Naive thymus-derived CD8-positive, alpha-beta T cell (primary cell): ENCODE measurements at places on chromosomes 12 and 14. TPM values are rescaled to one million over a fixed set of nuclear protein-coding genes. Genes with fewer than 3 reads are reported as not detected.

RASSF8 gene
- not detected for polyA plus RNA-seq

ST8SIA1 gene
- polyA plus RNA-seq = not detected

FGF23 gene
- polyA plus RNA-seq = not detected

FAM90A1 gene
- not detected for polyA plus RNA-seq

PLEKHD1 gene
- not detected for polyA plus RNA-seq

COCH gene
- 0.13 TPM for polyA plus RNA-seq

GALNT8 gene
- not detected for polyA plus RNA-seq

AICDA gene
- polyA plus RNA-seq = not detected

PPP1R36 gene
- not detected for polyA plus RNA-seq

PRB2 gene
- not detected for polyA plus RNA-seq

NRIP2 gene
- polyA plus RNA-seq = 1.3 TPM

FOXA1 gene
- polyA plus RNA-seq = not detected

TAS2R42 gene
- polyA plus RNA-seq = not detected

ALG10B gene
- polyA plus RNA-seq = 0.11 TPM

PAH gene
- polyA plus RNA-seq = not detected

OTOGL gene
- not detected for polyA plus RNA-seq

GPR84 gene
- not detected for polyA plus RNA-seq

PLEK2 gene
- 0.53 TPM for polyA plus RNA-seq

AMN gene
- polyA plus RNA-seq = 4.1 TPM

C14orf39 gene
- polyA plus RNA-seq = not detected

SERPINA9 gene
- polyA plus RNA-seq = not detected

OTX2 gene
- not detected for polyA plus RNA-seq

DPPA3 gene
- not detected for polyA plus RNA-seq

LRRIQ1 gene
- not detected for polyA plus RNA-seq

MORN3 gene
- polyA plus RNA-seq = 1.8 TPM

CLEC6A gene
- not detected for polyA plus RNA-seq

NELL2 gene
- polyA plus RNA-seq = 397 TPM

C12orf42 gene
- polyA plus RNA-seq = 8.8 TPM

KLRK1 gene
- polyA plus RNA-seq = 611 TPM

PMCH gene
- polyA plus RNA-seq = not detected

UNC79 gene
- not detected for polyA plus RNA-seq

CMA1 gene
- not detected for polyA plus RNA-seq

USP44 gene
- polyA plus RNA-seq = 10.9 TPM

ENDOU gene
- polyA plus RNA-seq = not detected

LGMN gene
- polyA plus RNA-seq = 27.4 TPM

RPL10L gene
- polyA plus RNA-seq = not detected

AKAP3 gene
- 1.9 TPM for polyA plus RNA-seq

RNF212B gene
- not detected for polyA plus RNA-seq

C14orf132 gene
- polyA plus RNA-seq = not detected

KRT75 gene
- polyA plus RNA-seq = not detected

KLRC3 gene
- 3.9 TPM for polyA plus RNA-seq

LIN7A gene
- polyA plus RNA-seq = not detected

INHBC gene
- not detected for polyA plus RNA-seq

IKZF4 gene
- 0.48 TPM for polyA plus RNA-seq

BATF gene
- polyA plus RNA-seq = 32.2 TPM

LRTM2 gene
- polyA plus RNA-seq = not detected

GDF3 gene
- not detected for polyA plus RNA-seq

FOXM1 gene
- polyA plus RNA-seq = not detected

GPR65 gene
- polyA plus RNA-seq = 12.0 TPM

IFNG gene
- 8.6 TPM for polyA plus RNA-seq

CYP46A1 gene
- 0.02 TPM for polyA plus RNA-seq

EML5 gene
- polyA plus RNA-seq = 0.76 TPM

EXOC3L4 gene
- polyA plus RNA-seq = not detected
